Muscle of back (tissue), 13 donors: ENCODE measurements at places on chromosomes 1 and 21.

DNA sequence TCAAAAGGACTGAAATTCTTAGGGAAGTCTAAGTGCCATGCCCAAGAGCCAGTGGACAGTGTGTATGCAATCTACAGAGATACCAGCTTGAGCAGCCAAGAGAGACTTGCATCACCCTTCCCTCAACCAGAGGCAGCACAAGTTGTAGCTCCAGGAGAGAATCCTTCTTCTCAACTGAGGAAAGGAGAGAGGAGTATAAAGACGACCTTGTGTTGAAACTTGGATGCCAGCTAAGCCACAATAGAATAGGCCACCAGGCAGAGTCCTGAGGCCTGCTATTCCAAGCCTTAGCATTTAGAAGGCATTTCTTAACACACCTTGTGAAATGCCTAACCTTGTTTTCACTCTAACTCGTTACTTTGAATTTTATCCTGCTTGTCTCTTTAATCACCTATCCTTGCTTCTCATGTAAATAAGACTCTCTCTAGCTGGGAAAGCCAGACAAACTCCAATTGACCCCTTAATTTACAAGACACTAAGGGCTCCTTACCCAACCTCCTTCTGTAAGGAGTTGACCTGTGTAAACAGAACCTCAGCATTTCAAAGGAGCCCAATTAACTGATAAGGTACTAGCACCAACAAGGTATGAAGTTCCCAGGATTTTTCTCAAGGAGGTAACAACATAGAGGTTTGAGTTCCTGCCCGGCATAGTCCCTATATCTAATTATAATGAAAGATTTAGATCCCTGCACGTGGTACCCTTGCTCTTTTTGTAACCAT is 738.8 kb downstream of the AMY1C start:
- no peak for DNase-seq

- no peak for DNase-seq
Measured at GRCh38 chr1:208929575-208929974, 653.9 kb upstream of the CAMK1G start.

DNA sequence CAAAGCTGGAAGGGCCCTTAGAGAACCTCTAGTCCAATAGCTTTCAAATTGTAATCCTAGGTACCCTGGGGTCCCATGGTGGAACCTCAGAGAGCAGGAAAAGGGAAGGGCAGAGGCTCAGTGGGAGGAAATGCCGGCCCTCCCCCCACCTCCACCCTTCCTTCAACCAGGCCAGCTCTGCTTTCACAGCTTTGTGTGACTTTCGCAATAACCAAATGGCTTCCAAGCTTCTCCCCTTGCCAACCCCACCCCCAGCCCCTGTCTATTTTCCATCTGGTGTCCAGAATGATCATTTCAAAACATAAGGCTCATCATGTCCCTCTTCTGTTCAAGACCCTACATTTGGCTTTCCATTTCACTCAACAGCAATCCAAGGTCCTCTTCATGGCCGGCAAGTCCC is 74.4 kb downstream of the CD58 start:
- DNase-seq: no peak

DNA sequence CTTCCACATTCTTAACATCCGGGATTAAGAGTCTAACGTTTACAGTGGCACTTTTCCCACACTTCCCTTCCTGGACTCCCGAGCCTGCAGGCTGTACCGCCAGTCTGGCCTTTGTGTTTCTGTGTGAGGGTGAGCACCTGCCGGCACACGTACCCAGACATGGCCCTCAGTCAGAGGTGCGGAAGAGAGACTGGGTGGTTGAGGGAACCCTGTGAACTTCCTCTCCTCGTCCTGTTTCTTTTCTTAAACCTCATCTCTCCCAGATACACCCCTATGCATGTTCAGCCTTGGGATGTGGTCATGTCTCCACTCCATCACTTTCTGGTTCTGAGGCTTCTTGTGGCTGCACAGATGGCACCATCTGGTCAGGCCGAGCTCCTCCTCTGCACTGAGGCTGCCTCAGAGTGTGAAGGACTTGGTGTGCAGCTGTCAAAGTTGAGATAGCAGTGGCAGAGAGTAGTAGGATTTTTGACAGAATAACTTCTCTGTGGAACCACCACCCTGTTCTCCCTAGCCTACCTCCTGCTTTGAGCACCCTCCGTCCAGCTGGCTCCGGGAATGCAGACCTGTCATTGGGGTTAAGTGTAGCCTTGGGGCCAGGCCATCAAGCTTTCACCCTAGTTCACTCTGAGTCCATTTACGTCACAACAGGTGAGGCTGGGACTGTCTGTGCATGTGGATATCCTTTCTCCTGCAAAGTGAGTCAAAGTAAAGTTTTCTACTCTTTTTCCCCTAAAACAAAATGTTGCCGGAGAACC is 31.4 kb downstream of the VASH2 start:
- peak; percentile 51 for DNase-seq

GRCh38 chr1:51877434-51878307 is 856 bp downstream of the NRDC start:
- DNase-seq: peak; percentile 27

DNA sequence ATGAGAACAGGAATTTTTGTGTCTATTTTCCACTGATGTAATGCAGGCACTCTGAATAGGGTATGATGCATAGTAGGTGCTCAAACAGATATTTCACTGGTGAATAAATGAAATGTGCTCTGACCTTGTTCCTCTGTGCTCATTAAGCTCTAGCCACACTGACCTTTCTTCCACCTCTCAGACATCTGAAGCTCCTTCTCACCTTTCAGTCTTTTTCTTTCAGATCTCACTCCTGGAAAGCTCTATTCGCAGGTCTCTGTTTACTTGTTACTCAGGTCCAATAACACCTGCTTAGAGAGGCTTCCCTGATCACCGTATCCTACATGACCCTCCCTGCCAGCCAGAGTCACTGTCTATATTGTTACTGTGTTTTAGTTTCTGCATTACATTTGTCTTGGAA is 59.2 kb upstream of the IVNS1ABP start:
- no peak for DNase-seq

- no peak for DNase-seq
Measured at GRCh38 chr1:150562446-150563339, 13.5 kb downstream of the ADAMTSL4 start.

GRCh38 chr21:44682580-44683151 is 703 bp upstream of the KRTAP12-1 start:
- DNase-seq: no peak

DNA sequence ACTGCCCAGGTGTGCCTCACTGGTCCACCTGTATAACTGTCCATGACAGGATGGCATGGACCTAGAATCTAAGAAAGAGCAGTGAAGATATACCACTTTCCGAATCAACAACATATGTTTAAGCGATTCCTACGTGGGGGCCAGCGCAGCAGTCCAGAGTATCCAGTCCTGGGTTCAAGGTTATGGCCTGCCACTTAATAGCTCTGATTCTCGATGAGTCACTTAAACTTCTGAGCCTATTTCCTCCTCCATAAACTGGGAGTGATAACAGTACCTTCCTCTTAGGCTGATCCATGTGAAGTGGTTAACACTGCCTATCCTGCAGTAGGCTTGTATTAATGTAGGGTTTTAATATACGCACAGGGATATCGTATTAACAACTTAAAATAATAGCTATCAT is 2.8 kb downstream of the STPG1 start:
- DNase-seq: no peak

DNA sequence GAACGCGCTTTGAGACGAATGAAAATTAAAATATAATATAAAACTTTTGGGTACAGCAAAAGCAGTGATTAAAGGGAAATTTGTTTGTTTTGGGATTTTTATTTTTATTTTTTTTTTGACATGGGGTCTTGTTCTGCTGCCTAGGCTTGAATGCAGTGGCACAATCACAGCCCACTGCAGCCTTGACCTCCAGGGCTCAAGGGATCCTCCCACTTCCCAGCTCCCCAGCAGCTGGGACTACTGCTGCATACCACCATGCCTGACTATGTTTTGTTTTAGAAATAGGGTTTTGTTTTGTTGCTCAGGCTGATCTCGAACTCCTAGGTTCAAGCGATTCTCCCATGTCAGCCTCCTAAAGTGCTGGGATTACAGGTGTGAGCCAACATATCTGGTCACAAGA is 30.3 kb downstream of the USP24 start:
- DNase-seq: no peak

- peak; percentile 19 for DNase-seq
Measured at GRCh38 chr1:228647523-228648444, 87.5 kb upstream of the RHOU start.

- DNase-seq: peak; percentile 62
Measured at GRCh38 chr1:202860744-202861419, 28.1 kb downstream of the RABIF start.
